Right renal pelvis (tissue), 4 donors: ENCODE measurements at places on chromosomes 16 and 17.

- DNase-seq, result no peak
Observed at GRCh38 chr17:65535777-65536572, 25.5 kb downstream of the AXIN2 start.

- DNase-seq, result no peak
Observed at GRCh38 chr16:77949445-77949844, 72.9 kb upstream of the CLEC3A start.

GRCh38 chr16:88405216-88406060 is 22.7 kb downstream of the ZNF469 start:
- DNase-seq, result no peak

DNA sequence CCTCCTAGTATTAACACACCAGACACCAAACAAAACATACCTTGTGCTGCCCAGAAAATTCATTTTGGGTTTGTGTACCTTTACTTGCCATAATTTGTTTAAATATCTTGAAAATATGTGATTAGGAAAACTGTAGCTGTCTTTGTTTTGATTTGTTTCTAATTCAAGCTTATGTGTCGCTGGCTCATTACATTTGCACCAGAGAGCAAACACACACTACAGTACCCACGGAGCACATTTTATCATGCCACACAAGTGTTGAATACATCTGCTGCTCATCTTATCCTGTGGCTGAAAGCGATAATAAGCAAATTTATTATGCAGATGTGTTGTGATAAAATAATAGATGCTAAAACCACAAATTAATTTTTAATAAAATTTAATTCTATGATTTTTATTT is 63.1 kb downstream of the SPAG9 start:
- DNase-seq, result no peak

GRCh38 chr17:35555691-35556090 is 4.9 kb downstream of the SLFN14 start:
- DNase-seq, result no peak

DNA sequence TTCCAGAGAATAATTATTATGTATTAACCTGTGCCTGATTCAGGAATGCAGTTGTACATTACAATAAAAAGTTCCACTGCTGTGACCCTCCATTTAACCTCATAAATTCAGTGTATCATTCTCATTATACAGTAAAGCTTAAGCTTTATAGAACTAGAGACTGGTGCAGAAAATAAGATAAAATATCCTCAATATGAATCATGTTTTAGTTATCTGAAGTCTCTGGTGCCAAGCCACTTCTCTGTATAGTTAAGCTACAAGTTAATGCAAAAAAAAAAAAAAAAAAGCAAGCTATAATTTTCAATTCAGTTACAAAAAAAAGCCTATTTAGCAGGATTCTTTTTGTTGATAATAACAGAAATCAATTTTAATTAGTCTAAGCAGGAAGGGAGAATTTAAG is 22.4 kb upstream of the SMIM36 start:
- DNase-seq, result no peak

DNA sequence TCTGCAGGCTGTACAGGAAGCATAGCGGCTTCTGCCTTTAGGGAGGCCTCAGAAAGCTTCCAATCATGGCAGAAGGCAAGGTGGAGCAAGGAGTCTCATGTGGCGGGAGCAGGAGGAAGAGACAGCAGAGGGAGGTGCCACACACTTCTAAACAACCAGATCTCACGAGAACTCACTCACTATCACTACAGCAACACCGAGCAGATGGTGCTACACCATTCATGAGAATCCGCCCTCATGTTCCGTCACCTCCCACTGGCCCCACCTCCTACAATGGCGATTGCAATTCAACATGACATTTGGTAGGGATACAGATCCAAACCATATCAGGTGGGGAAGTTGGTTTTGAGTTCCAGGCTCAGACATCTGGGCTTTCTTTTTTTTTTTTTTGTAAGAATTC is 31.9 kb upstream of the NUDT7 start:
- DNase-seq, result no peak

- DNase-seq, result no peak
Observed at GRCh38 chr17:49871211-49871610, 23.3 kb upstream of the TAC4 start.

- no peak for DNase-seq
Observed at GRCh38 chr17:83107656-83108048, 28.2 kb downstream of the METRNL start.

- no peak for DNase-seq
Observed at GRCh38 chr16:81607805-81608522, 163.4 kb downstream of the CMIP start.

DNA sequence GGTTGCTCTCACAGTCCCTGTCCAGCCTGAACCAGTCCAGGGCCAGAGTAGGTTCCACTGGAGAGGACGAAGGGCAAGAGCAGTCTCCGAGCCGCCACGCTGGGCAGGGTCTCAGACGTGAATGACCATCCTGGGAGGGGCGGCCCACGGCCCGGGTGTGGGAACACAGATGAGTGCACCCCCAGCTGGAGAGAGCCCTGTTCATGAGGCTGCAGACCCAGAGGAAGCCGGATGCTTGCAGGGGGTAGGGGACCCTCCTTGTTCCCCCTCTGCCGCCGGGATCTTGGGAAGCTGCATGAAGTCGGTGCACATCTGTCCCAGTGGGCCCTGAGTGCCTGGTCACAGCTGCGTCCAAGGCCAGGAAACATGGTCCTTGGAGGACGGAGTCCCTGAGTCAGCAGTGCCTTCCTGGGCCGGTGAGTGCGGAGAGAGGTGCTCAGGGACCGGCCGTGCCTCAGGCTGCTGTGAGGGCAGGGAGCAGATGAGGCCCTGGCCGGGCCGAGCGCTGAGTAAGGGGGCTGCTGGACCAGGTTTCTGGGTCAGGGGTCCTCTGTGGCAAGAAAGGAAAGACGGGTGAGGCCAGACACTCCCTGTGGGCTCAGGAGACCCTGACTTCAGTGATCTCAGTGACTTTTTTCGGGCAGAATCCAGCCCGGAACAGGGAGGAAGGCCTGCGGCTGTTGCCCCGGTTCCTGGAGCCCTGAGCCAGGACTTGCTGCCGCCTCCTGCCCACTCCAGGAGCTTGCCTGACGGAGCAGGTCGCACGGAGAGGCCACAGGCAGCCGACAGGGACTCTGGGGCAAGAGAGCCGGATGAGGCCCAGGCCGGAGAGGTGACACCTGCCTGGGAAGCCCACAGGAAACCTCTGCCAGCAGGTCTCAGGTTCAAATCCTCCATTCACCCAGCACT is 45.8 kb downstream of the ACTG1 start:
- no peak for DNase-seq

GRCh38 chr16:50591800-50592771 is 43.9 kb downstream of the NKD1 start:
- DNase-seq, result peak; percentile 72

GRCh38 chr17:61736438-61736837 is 126.9 kb downstream of the BRIP1 start:
- no peak for DNase-seq

- DNase-seq, result no peak
Observed at GRCh38 chr17:48597778-48598631, 4.4 kb upstream of the HOXB5 start.

GRCh38 chr17:2957631-2958286 is 105.6 kb downstream of the OR1D5 start:
- no peak for DNase-seq
